A549 treated with dexamethasone at 1 μM for 4 hours (cell line): ENCODE measurements at places on chromosomes 7 and 10. TPM values are rescaled to one million over a fixed set of nuclear protein-coding genes. Genes with fewer than 3 reads are reported as not detected.

The SOSTDC1 gene
- total RNA-seq = not detected in 5 replicates

The AKR1C8 gene
- 0.07 to 0.14 TPM (median 0.08 TPM) in 5 replicates for total RNA-seq

The DRGX gene
- total RNA-seq = 0.05 TPM in 2 of 5 replicates, not detected in the others

The OR13A1 gene
- total RNA-seq = 0.04 to 0.05 TPM in 2 of 5 replicates, not detected in the others

The NIPSNAP2 gene
- 46.2 to 56.0 TPM (median 52.7 TPM) in 5 replicates for total RNA-seq

The RAB19 gene
- total RNA-seq = not detected in 5 replicates

The TMEM196 gene
- not detected in 5 replicates for total RNA-seq

The LRRC61 gene
- total RNA-seq = 0.05 to 0.22 TPM (median 0.06 TPM) in 5 replicates

The CYP2C8 gene
- total RNA-seq = not detected in 5 replicates

The SYT15B gene
- 2.2 to 3.9 TPM (median 3.5 TPM) in 5 replicates for total RNA-seq

The LRRC18 gene
- not detected in 5 replicates for total RNA-seq

The AASS gene
- total RNA-seq = 0.05 to 0.12 TPM (median 0.06 TPM) in 5 replicates

The CYP3A4 gene
- 0.05 to 0.14 TPM (median 0.08 TPM) in 4 of 5 replicates, not detected in the other for total RNA-seq

The HMX3 gene
- not detected in 5 replicates for total RNA-seq

The AKR1B1 gene
- 2,060 to 2,330 TPM (median 2,276 TPM) in 5 replicates for total RNA-seq

The EIF5AL1 gene
- 1.6 to 3.6 TPM (median 1.9 TPM) in 5 replicates for total RNA-seq

The SUN3 gene
- 0.13 to 0.16 TPM in 2 of 5 replicates, not detected in the others for total RNA-seq

The RGR gene
- not detected in 5 replicates for total RNA-seq

The PRSS58 gene
- total RNA-seq = not detected in 5 replicates

The CFAP43 gene
- total RNA-seq = 0.12 to 0.61 TPM (median 0.20 TPM) in 5 replicates

The SGMS1 gene
- total RNA-seq = 50.9 to 65.5 TPM (median 59.3 TPM) in 5 replicates

The MYH16 gene
- 0.25 to 0.70 TPM (median 0.40 TPM) in 5 replicates for total RNA-seq

The EGR2 gene
- total RNA-seq = 0.21 to 0.50 TPM (median 0.38 TPM) in 5 replicates

The RET gene
- total RNA-seq = 0.50 to 0.98 TPM (median 0.58 TPM) in 5 replicates

The PGAM2 gene
- not detected in 5 replicates for total RNA-seq

The ELMO1 gene
- total RNA-seq = 3.1 to 4.0 TPM (median 3.6 TPM) in 5 replicates

The TMEM176A gene
- total RNA-seq = 0.09 TPM in 1 of 5 replicates, not detected in the others

The COL28A1 gene
- 0.43 to 0.85 TPM (median 0.60 TPM) in 5 replicates for total RNA-seq

The GRM3 gene
- total RNA-seq = not detected in 5 replicates

The TMEM130 gene
- total RNA-seq = 0.15 to 0.42 TPM (median 0.39 TPM) in 5 replicates

The CALML3 gene
- total RNA-seq = 0.02 TPM in 1 of 5 replicates, not detected in the others

The NAT16 gene
- 0.09 to 0.21 TPM (median 0.12 TPM) in 5 replicates for total RNA-seq
